Stimulated activated CD4-positive, alpha-beta T cell treated with anti-CD3 and anti-CD28 coated beads, Interleukin-2, amount 100 ng/mL, for 24 hours (primary cell): ENCODE measurements at places on chromosomes 16 and 17.
A peak's percentile ranks its signal among the peaks of the same experiment; 100 is the strongest.

- no peak for DNase-seq
Measured at GRCh38 chr16:67100569-67101310, 9.0 kb upstream of the PHAF1 start.

- no peak for DNase-seq
Measured at GRCh38 chr16:79849119-79849518, 248.6 kb upstream of the MAF start.

DNA sequence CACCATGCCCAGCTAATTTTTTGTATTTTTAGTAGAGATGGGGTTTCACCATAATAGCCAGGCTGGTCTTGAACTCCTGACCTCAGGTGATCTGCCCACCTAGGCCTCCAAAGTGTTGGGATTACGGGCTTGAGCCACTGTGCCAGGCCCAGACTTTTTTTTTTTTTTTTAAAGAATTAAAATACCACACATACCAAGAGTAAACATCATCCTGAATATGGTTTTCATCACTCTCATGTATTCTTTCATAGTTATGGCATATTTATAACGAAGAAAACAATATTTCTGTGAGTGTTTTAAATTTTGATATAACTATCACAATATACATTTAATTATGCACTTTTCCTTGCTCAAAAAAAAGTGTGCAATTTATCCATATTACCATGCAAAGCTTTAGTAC is 48.2 kb downstream of the MARVELD3 start:
- DNase-seq: no peak

DNA sequence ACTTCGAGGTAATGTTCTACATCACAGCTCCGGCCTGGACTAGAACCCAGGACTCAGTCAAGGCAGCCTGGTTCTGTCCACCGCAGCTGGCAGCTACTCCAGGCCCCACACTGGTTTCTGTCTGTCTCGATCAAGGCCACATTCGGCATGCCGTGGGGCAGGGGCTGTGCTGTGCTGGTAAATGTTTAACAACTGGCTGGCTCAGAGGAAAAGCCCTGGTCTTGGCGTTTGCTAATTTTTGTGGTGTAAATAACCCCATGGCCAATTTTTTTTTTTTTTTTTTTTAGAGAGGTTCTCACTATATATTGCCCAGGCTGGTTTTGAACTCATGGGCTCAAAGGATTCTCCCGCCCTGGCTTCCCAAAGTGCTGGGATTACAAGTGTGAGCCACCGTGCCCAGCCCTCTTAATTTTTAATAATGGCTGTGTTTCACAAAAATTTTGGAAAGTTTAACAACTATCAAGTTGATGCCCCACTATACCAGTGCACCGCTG is 328 bp upstream of the DRC7 start:
- DNase-seq: no peak

- no peak for DNase-seq
Measured at GRCh38 chr17:78763561-78763960, 18.5 kb downstream of the CYTH1 start.

DNA sequence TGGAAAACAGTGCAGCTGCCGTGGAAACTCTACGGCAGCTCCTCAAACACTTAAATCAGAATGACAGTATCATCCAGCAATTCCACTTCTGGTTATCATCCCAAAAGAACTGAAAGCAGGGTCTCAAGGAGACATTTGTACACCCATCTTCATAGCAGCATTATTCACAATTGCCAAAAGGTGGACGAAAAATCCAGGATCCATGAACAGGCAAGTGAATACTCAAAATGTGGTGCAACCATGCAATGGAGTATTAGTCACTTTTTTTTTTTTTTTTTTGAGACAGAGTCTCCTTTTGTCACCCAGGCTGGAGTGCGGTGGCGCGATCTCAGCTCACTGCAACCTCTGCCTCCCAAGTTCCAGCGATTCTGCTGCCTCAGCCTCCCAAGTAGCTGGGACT is 10.6 kb upstream of the AATK start:
- no peak for DNase-seq

GRCh38 chr16:3625911-3626732 is 14.7 kb upstream of the SLX4 start:
- DNase-seq: no peak

DNA sequence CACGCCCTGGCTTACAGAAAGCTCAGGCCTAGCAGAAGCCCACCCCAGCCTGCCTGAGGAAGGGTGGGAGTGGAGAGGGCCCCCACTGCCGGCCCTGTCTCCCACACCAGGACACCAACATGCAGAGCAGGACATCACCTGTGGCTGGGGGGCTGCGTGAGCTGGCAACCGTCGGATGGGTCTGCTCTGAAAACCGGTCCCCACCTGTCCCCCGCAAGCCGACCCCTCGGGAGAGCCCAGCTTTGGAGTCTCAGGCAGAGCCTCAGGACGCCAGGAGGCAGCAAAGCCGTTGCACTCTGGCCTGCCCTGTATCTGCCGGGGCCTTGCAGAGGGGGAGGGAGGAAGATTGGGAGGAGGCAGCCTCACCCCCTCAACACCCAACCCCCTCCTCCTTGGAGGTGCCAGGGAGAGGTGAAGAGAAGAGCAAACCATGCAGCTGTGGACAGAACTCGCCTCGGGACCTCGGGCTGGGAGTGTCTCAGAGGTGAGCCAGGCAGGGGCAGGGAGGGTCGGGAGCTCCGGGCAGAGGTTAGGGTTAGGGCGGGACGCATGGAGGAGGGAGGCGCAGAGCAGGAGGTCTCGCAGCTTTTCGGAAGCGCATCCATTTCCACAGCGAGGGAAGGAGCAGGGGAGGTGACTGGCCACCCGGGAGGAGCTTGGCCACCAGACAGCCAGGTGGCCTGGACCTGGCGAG is 30.4 kb upstream of the ZC3H18 start:
- DNase-seq: no peak

- peak; percentile 47 for DNase-seq
Measured at GRCh38 chr16:81451753-81452680, 7.4 kb downstream of the CMIP start.

DNA sequence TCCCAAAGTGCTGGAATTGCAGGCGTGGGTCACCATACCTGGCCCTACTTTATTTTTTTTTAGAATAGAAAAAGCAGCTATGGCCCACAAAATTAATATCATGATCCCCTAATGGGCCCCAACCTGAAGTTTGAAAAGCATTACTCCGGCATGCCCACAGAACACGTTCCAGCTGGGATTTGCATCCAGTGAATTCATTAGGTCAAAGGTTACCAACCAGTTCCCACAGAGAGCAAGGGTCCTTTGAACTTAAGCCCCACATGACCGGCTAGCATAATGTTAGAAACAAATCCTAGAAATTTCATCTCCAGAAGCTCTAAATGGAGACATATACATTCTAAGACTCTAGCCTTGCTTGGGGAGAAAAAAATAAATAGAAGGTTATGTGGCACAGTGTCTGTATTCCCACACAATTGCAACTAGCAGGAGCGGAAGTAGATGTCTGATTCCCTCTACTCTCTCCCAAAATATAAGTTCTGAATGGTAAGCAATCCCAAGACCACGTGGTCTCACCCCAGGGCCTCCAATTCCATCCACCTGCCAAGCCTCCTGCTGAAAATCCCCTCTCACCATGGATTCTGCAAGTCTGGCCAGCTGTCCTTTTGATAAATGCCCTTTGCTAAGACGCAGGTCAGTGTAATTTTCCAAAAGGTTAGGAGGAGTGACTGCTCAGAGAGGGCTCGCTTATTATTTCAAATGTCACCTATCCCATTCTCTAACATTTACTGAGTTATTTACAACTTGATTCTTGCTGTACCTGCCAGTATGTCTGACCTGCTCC is 395.8 kb downstream of the NPIPA8 start:
- DNase-seq: no peak

- no peak for DNase-seq
Measured at GRCh38 chr17:7922269-7922844, 6.3 kb upstream of the RNF227 start.

DNA sequence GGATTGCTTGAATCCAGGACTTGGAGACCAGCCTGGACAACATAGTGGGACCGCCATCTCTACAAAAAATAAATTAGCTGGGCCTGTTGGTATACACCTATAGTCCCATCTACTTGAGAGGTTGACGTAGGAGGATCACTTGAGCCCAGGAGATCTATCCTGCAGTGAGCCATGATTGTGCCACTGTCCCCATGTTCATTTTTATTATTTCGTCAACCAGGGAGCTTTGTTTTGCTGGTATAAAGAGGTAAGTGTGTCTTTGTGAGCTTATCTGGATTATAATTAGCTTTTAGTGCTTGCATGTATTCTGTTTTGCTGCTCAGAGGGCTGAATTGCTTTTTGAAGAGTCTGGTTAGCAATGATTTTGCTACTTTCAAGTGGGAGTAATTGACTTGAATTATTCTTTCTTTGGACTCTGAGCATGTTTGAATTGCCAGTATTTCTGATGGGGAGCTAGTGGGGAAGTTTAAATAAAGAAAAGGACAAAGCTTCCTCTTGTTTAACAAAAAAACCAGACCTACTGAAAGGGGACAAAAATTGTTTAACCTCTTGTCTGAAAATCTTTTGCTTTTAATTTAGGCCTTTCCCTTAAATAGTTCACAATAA is 31.6 kb upstream of the BCAS3 start:
- DNase-seq: no peak

GRCh38 chr17:73255671-73256181 is 6.0 kb downstream of the CPSF4L start:
- DNase-seq: peak; percentile 69

DNA sequence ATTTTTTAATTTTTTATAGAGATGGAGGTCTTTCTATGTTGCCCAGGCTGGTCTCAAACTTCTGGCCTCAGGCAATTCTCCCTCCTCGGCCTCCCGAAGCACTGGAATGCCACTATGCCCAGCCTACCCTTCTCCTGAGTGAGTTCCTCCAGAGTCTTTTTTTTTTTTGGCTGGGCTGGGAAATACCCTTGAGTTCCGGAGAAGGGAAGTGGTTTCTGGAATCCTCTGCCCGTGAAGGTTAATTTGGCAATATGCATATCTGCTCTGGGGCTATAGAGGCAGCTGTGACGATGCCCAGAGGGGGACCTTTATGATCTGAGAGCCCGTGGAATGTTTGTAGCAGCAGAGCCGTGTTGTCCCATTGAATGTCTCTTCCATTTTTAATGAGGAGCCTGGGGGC is 217.5 kb downstream of the RBFOX1 start:
- DNase-seq: no peak

- no peak for DNase-seq
Measured at GRCh38 chr17:29796652-29797051, 133.4 kb downstream of the SSH2 start.

GRCh38 chr17:65947831-65948230 is 244.1 kb downstream of the CEP112 start:
- DNase-seq: no peak

- peak; percentile 43 for DNase-seq
Measured at GRCh38 chr17:78923660-78924453, 1.3 kb downstream of the TIMP2 start.

DNA sequence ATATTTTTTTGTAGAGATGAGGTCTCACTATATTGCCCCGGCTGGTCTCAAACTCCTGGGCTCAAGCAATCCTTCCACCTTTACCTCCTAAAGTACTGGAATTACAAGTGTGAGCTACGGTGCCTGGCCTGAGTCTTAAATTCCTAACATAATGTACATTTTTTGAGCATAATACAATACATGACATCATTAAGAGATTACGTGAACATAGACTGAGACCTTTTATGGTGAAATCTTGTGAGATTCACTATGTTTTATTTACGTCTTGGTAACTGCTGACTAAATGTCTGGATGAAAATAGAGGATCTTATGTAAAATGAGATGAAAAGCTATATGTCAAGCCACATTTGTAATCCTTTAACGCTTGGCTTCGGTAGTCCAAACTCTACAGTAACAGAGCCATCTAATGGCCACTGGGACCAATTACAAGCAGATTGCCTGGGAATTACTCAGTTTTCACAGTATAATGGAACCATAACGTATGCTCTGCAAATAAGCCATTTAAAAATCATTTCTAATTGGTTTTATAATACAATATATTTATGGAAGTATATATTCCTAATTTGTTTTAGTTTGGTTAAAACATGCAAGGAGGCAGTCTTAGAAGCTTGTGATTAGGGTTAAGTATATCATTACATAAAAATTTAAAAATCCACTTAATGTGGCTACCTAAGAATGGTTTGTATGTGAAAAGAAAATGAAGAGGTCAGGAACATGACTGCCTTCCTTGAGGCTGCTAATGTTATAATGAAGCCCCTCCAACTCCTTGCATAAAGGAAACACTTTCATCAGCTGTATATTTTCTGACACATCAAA is 8.1 kb upstream of the EFCAB13 start:
- DNase-seq: peak; percentile 9

- no peak for DNase-seq
Measured at GRCh38 chr16:65728167-65728566, 606.3 kb upstream of the CDH11 start.

- peak; percentile 68 for DNase-seq
Measured at GRCh38 chr17:47705536-47706530, 11.9 kb downstream of the TBKBP1 start.

GRCh38 chr16:30602616-30603277 is 7.4 kb downstream of the ZNF689 start:
- no peak for DNase-seq

- no peak for DNase-seq
Measured at GRCh38 chr16:56715126-56715525, 14.8 kb upstream of the NUP93 start.

DNA sequence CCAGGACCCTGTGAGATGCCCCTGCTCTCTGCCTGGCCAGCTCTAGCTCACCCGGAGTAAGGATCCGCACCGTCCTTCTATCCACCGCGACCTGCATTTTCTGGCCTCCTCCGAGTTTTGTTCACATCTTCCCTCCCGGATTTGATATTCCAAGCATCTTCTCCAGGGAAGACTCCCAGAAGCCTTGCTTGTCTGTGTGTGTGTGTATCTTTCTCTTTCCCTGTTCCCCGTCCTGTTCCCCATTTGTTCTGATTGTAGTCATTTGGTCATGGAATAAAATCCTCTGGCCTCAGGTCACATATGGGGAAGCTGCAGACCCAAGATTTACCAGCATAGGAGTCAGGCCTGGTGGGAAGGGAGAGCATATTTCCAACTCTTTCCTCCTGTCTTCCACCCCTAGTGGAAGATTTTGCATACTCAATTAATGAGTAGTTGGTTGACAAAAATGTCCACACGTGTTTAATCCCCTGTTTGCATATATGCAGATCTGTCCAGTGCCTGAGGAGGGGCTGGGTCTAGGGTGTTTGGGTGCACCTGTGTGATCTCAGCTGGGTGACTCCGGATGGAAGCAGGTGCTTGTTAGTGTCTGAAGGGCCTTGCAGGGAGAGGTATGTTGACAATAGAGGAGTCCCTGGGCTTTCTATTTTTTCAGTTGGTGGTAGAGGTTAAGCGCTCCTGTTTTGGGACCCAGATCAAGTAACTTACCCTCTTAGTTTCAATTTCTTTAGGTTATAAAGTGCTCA is 1.9 kb downstream of the PRAC1 start:
- DNase-seq: no peak

- DNase-seq: no peak
Measured at GRCh38 chr17:80463784-80464400, 12.5 kb downstream of the NPTX1 start.

DNA sequence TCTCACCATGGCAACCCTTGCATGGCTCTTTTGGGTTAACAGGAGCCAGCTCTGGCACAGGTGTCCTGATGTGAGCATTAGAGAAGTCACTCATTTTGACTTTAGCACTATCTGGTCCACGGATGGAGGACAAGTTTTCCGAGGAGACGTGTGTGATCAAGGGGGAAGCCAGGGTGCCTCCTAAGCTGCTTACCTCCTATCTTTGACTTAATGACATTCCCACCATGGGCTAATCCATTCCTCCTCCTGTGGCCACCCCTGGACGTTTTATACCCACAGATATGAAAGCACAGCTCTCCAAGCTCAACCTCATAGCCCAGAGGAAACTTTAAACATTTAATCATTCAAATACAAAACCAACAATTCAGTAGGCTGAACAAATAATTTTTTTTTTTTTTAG is 18.8 kb downstream of the MPP2 start:
- no peak for DNase-seq
